Ascending aorta (tissue), 2 donors: ENCODE measurements at places on chromosomes 12 and 14.

- no peak for DNase-seq
Observed at GRCh38 chr12:30997685-30998440, 71.3 kb downstream of the TSPAN11 start.

DNA sequence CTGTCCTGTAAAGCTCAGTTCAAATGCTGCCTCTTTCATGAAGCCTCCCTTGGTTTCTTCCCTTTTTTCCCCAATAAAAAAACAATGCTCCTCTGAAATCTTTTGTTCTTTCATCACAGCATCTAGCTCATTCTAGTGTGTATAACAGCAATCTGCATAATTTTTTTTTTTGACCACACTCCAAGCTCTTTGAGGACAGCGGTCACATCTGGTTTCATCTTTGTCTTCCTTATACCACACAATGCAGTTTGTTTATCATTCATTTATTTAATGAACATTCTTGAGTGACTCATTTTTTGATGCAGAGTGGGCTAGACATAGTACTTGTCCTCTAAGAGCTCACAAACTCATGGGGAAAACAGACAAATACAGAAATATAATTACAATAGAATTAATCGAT, 7.3 kb downstream of the GNG2 start:
- DNase-seq = no peak

DNA sequence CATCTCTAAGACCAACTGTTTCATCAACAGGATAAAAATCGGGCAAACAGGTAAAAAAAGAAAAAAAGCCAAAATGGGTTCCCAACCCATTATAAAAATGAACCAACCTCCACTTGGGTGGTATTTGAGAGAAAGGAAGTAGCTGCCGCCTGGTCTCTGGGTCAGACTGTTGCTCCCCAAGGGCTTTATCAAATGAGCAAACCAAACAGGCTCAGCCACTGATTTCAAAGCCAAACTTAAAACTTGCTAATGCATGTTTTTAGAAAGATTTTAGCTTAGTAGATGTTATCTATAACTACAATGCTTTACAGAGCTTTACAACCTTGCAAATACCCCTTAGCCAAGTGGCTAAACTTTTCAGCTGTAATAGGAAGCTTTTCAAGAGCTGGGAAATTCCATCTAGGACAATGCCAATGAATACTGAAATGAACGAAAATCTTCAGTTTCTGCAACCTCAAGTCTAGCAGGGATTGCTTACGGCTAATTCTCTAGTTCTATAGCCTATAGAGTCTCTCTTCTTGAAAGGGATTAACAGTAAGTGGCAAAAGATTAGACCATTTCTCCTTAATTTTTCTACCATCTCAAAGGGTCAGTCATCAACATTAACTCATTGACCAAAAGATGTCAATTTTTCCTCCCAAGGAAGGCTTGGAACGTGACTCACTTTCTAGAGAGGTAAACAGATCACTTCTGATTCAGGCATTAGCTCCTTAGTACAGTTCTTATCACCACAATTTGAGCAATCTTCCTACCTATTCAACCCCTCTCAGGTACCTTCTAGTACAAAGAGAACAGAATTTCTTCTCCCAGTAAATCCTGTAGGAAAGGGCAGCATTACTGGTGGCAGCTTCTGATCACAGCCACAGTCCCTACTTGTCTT, 4.2 kb downstream of the PPM1H start:
- no peak for DNase-seq

GRCh38 chr12:121826318-121827150, 22.7 kb downstream of the SETD1B start:
- DNase-seq = no peak

DNA sequence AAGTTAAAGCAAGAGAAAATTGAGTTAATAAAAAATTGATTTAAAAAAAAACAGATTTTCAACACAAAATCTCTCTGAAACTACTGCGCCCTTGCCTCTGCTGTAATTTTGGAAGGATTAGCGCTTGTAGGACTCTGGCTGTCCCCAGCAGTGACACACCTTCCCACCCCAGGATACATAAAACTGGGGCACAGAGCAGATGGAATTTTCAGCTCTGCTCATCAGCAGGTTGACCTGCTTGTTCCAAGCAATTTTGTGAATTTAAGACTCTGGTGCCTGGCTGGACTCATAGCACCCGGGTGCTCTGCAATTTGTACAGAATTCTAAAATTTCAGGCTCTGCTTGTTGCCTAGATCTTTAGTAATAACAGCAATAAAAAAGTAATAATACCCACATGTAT, 257.8 kb upstream of the GARIN6 start:
- DNase-seq = no peak

- no peak for DNase-seq
Observed at GRCh38 chr14:98404811-98405210, 867.2 kb downstream of the BCL11B start.

GRCh38 chr12:52280319-52280795, 5.9 kb downstream of the KRT86 start:
- DNase-seq = peak; percentile 91

- DNase-seq = peak; percentile 42
Observed at GRCh38 chr14:72608391-72609204, 285.3 kb downstream of the DPF3 start.

DNA sequence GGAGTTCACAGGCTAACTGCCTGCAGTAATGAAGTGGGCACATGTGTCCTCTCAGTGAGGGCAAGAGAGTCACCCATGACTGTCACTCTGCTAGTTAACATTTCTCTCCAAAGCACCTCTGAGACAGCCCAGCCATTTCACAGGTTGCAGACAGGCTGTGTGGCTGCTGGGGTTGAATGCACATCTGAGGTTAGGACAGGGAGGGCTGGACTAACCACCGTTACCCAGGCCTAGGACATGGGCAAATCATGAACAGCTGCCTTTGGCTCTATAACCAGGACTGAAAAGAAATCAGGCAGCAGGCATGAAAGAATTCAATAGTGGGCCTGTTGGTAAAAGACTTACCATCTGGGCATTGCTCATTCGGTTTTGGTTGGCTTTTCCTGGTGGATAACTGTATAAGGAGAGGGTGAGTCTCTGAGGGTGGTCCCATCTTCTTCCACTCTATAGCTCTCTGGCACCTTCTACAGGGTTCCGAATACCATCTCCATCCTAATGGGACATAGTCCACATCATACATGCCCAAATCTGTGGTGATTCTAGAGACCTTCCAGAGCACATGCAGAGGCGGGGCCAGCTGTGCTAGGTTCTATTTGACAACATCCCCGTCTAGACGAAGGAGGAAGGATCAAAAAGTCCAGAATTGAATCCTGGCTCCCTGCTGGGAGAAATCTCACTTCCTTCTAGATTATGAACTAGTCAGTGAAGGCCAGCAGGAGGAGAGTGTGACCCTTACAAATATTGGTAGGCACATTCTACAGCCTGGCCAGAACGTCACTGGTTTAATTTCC, 10.8 kb downstream of the CRACR2A start:
- peak; percentile 13 for DNase-seq

DNA sequence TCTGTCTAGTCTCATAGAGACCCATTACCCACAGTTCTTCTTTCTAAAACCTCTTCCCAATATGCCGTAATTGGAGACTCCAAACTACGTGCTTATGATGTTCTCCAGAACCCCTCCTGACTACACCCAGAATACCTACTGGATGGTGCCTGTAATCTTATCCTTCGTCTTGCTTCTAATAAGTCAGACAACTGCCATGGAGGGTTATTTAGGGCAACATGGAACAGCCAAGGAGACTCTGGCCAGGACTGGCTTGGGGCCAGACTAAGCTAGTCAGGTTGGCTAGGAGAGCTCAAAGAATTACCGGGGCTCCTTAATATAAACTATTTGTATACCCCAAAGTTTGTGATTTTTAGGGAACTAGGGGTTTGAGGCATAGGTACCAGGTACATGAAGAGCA, 6.8 kb downstream of the PFKM start:
- no peak for DNase-seq

DNA sequence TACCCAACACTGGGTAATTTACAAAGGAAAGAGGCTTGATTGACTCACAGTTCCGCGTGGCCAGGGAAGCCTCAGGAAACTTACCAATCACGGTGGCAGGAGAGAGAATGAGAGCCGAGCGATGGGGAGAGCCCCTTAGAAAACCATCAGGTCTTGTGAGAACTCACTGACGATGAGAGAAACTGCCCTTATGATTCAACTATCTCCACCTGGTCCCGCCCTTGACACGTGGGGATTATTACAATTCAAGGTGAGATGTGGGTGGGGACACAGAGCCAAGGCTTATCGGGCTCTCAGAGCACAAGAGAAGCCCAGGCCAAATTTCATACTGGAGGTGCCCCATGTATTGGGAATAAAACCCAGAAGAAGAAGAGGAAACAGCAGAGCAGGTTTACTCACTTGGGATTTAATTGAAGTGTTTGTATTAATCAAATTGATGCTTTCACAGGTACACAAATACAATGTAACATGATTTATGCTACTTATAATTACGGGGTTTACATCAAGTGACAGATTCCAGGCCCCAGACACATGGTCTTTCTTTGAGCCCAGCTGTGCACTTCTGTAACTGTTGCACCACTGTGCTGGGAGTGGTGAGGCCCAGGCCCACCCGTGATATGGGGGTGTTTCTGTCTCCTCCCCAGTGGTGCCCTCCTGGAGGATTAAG, 8.2 kb upstream of the CCDC85C start:
- no peak for DNase-seq

GRCh38 chr12:67573566-67573965, 75.0 kb upstream of the DYRK2 start:
- no peak for DNase-seq

DNA sequence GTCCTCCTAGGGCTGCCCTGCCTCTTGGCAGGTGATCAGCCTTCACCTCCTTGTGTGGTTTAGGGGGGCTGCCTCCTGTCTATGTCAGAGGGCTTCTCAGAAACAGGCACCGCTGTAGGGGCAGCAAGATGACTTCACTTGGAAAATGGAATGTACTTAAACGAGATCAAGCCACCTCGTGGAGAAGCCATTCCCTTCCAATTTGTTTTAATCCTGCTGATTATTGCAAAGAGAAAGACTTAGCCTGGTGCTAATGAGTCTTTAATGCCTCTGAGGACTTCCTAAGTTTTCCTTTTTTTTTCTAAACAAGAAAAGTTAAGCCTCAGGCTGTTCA, 62.3 kb upstream of the RFLNA start:
- DNase-seq = no peak

DNA sequence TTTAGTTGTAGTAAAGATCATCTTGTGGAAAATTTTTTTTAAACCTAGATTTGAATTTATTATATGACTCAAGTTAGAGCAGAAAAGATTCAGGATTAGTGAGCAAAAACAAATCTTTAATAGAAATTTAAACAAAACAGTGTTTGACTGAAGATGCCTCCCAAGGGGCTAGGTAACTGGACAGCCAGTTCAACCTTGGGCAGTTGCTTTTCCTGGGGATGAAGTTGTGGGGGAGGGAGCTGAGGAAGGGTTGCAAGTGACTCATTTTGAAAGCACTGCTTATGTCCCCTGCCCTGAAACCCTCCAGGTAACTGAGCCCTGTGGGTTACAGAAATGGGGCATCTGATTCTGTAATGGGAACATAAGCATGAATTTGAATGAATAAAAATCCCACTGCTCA, 13.1 kb downstream of the CFAP54 start:
- no peak for DNase-seq

- DNase-seq = no peak
Observed at GRCh38 chr12:103495469-103496456, at the start of gene C12orf42. Gene C12orf42, minus strand, starts transcription at chr12:103495968. Its CDS starts 17,542 bp downstream, at chr12:103478426.

GRCh38 chr14:26930576-26930975, 332.7 kb upstream of the NOVA1 start:
- no peak for DNase-seq

- no peak for DNase-seq
Observed at GRCh38 chr14:102086709-102086971, 204 bp downstream of the HSP90AA1 start.

- DNase-seq = no peak
Observed at GRCh38 chr14:30214461-30215090, 286.9 kb upstream of the PRKD1 start.

GRCh38 chr12:57146961-57147944, at the start of gene LRP1-AS:
Gene LRP1-AS, minus strand, starts transcription at chr12:57147619.
- DNase-seq = no peak

- DNase-seq = no peak
Observed at GRCh38 chr14:47988175-47988574, 312.8 kb upstream of the MDGA2 start.

GRCh38 chr12:47302111-47302671, 222.4 kb upstream of the AMIGO2 start:
- DNase-seq = no peak

- DNase-seq = no peak
Observed at GRCh38 chr12:107847430-107847829, 72.9 kb downstream of the ASCL4 start.

GRCh38 chr12:25553098-25553497, at the start of gene LMNTD1:
Gene LMNTD1, minus strand, starts transcription at chr12:25553283. Its CDS starts 324 bp downstream, at chr12:25552959.
- no peak for DNase-seq
